GM12892 (cell line): ENCODE measurements at places on chromosomes 11 and 22.

DNA sequence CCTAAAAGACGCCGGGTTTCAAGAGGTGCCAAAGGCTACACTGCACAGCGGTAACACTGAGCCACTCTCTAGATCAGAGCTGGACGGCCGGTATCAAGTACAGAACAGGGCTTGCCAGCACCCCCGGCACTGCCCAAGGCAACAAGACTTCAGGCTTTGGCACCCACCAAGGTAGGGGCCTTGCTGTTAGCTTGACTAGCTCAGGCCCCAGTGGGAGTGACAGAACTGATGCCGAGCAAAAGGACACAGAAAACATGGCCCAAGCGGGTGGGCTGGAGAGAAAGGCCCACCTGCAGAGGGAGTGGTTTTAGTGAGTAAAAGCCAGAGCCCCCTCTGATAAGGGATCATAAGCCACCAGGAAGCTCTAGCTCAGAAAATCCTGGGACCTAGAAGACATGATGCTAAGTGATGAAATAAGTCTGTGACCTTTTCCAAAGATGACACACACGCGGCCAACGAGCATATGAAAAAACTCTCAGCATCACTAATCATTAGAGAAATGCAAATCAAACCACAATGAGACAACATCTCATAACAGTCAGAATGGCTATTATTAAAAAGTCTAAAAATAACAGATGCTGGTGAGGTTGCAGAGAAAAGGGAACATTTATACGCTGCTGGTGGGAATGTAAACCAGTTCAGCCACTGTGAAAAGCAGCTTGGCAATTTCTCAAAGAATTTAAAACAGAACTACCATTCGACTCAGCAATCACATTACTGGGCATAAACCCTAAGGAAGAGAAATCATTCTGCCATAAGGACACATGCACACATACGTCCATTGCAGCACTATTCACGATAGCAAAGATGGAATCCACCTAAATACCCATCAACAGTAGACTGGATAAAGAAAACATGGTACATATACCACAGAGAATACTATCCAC, 12.9 kb downstream of the EHD1 start:
- DNase-seq = no peak

DNA sequence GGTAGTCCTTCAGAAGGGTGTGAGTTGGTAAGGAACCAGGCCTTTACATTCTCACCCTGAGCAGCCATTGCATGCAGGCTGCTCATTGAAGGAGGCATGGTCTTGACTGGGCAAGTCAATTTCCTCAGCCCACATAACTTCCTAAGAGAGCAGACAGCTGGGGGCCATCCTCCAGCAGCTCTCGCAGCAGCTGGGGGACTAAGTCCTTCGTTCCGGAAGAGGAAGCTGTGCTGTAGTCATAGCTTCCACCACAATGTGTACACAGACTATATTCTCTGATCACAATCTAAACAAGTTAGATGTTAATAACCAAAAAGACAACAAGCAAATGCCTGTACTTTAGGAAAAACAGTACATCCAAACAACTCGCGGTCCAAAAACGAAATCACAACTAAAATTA, 30.1 kb upstream of the MPPED1 start:
- DNase-seq = peak; percentile 49

DNA sequence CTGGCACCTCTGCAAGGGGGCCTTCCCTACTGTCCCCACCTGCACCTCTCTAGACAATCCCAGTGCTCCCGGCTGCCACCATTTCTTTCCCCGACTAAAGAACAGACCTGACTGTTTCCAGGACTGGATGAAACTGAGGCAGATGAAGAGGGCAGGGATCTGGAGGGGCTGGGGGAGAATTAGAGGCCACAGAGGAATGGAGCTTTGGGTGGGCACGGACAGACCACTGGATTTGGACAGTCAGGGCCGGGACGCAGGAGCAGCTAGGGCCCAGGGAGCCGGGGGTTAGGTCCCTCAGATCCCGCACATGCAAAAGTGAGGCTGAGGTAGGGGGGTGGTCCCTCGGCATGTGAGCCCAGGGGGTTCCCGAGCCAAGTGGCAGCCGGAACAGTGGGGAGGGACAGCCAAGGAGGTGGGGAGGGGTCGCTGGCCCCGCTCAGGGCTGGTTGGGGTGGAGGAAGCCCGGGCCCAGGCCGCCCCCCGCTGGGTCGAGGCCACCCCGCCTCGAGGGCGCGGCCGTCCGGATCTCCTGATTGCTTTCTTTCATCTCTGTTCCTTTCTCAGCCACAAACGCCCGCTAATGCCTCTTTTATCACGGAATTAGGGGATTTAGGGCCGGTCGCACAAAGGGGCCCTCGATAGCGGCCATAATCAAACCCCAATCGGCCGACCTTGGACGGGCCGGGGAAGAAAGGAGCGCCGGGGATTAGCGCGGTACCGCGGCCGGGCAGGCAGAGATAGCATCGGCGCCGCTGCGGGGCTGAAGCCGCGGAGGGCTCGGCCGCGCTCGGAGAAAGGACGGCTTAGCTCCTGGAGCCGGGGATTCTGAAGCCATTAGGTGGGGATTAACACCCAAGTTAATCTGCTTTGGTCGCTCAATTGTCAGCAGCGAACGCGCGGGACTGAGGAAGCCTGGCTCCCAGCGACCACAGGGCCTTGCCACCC, 9.3 kb downstream of the SLC25A1 start:
- no peak for DNase-seq

GRCh38 chr11:16911186-16911585, 103.0 kb downstream of the PLEKHA7 start:
- no peak for DNase-seq

GRCh38 chr11:115874843-115875242, 370.6 kb upstream of the CADM1 start:
- no peak for DNase-seq

- DNase-seq = no peak
Observed at GRCh38 chr11:91272089-91272488, 952.5 kb upstream of the FAT3 start.

DNA sequence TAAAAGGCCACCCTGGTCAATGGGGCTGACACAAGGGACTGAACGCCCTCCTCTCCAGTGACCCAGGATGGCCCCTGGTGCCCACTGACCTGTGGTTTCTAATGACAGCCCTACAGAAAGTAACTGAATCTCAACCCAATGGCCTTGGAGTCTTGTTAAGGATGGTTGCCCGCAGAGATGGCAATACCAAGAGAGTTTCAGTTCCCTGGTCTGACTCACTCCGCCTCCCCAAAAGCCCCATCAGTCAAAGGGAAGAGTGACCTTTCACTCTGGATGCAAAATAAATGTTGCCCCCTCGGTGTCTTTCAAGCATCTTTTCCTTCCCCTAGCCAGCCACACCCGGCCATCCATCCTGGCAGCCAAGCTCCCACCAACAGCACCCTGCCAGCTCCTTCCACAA, 57.7 kb upstream of the ISX start:
- no peak for DNase-seq

GRCh38 chr11:68870470-68870869, 28.8 kb upstream of the CPT1A start:
- DNase-seq = no peak

DNA sequence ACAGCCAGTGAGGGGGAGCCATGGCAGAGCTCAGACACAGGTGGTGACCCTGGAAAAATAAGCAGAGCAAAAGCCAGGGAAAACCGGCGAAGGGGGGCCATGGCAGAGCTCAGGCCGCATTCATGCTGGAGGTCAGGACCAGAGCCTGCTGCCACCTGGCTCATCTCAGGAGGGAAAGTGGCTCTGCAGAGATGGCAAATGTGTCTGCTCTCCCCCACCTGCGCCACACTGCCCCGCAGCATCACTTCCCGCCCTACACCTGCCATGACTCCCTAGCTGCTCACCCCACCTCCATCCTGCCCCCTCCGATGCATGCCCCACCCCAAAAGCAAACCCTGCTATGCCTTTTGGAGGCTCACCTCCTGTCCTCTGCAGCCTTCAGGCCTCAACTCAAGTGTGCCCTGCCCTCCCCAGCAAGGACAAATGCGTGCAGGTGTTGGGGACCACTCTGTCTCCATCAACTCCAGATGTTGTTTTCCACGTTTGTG, 123.2 kb upstream of the FGF3 start:
- DNase-seq = no peak

DNA sequence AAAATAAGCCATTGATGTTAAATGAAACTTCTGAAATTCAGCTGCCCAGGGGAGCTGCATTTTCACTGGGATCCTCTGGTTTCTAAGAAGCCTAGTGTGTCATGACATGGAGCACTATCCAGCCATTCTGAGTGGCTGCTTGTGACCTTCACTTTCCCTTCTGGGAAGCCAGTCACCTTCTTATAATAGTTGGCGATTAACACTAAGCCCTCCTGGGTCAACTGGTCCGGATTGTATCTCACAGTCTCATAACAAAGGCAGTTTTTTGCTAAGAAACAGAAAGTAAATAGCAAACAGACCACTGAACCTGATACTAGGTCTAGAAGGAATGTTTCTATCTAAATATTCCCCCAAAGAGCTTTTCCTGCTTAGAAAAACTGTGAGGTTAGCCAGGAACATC, 7.9 kb downstream of the CSRP3 start:
- no peak for DNase-seq

DNA sequence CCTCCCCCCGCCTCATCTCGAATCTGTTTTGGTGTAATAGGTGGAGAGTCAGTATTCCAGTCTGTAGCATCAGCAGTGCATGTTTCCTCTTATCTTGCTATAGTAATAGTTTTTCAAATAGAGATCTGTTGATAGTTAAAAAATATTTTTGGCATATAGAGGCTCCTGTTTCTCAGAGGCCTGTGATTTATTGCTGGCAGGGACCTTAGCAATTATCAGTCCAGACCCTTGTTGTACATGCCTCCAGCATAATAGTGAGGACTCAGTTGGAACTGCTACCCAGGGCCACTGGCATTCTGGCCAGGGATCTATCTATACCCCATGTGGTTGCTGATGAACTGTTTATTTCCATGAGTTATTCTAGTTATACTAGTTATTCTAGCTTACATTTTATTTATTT, 52.6 kb downstream of the SPECC1L start:
- DNase-seq = no peak

- no peak for DNase-seq
Observed at GRCh38 chr11:65744026-65744698, 23.6 kb upstream of the RNASEH2C start.

- DNase-seq = no peak
Observed at GRCh38 chr11:129740125-129740719, 75.4 kb upstream of the TMEM45B start.

- DNase-seq = peak; percentile 93
Observed at GRCh38 chr22:37608477-37609239, at the start of gene GGA1. Gene GGA1 (plus strand): TSS chr22:37608834. CDS start chr22:37608861, 27 bp downstream.

- DNase-seq = no peak
Observed at GRCh38 chr11:69142895-69143294, 12.8 kb upstream of the SMIM38 start.

- peak; percentile 23 for DNase-seq
Observed at GRCh38 chr11:33347490-33348125, 90.4 kb downstream of the HIPK3 start.

DNA sequence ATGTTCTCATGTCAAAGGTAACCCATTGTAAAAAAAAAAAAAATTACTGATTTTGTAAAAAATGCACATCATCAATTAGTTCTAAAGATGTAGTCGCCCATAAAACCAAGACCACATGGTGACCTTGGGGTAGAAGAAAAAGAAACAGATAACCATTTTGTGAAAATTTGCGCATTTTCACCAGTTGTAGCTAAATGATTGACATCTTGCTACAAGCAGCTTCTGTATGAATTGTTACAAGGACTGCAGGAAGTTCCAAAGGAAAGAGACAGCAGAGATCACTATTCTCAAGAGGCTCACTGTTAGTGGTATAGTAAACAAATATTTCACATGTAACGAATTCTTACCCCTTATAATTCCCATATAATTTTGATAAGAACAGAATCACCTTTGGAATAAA, 48.7 kb downstream of the MAML2 start:
- DNase-seq = no peak

- no peak for DNase-seq
Observed at GRCh38 chr11:27354359-27354965, 8.6 kb downstream of the CCDC34 start.

DNA sequence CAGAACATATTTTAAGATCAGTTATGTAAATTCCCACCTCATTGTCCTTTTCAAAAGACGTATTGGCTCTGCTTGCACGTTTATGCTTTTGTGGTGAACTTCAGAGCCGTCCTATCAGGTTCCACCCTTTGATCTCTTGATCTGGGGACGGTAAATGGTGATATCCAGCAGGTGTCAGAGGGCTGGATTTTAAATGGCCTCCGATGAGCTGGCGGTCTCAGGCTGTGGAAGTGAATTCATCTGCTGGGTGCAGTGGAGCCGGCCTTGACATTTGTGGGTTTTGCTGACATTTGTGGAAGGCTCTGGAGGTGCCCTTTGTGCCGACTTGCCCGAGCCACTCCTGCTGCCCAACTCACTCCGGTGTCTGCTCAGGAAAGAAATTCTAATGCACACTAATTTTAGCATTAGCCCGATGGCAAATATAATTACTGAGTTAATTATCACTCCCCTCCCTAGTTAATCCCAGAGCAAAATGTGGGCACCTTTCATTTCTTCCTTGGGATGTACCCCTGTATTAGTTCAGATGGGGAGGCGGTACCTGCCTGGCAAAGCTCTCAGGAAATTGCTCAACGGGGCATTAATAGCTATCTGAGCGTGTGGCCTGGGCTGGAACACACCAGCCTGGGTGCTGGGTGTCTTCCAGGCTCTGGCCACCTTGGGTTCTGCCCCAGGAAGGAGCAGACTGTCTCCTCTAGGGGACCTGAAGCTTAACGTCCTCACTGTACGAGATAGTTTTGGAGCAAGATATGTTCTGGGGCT, 9.1 kb downstream of the LRP5 start:
- no peak for DNase-seq

DNA sequence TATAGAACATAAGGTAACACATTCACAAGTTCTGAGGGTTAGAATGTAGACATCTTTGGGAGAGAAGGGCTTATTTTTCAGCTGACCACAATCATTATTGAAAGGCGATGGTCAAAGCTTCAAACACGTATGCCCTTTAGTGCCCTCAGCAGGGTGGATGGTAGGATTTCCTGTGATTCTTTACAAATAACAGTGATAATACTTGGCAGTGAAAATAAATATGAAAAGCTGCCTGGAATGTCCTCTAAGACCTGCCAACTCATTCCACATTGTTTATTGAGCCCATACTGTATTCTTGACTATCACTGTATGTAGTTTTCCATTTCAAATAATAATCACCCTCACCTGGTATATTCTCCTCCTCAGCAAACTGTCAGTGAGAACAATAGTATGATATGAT, 13.7 kb upstream of the MPEG1 start:
- no peak for DNase-seq

GRCh38 chr11:94749369-94749768, 18.8 kb upstream of the AMOTL1 start:
- DNase-seq = no peak

GRCh38 chr11:75474878-75475766, 42.1 kb upstream of the KLHL35 start:
- no peak for DNase-seq

DNA sequence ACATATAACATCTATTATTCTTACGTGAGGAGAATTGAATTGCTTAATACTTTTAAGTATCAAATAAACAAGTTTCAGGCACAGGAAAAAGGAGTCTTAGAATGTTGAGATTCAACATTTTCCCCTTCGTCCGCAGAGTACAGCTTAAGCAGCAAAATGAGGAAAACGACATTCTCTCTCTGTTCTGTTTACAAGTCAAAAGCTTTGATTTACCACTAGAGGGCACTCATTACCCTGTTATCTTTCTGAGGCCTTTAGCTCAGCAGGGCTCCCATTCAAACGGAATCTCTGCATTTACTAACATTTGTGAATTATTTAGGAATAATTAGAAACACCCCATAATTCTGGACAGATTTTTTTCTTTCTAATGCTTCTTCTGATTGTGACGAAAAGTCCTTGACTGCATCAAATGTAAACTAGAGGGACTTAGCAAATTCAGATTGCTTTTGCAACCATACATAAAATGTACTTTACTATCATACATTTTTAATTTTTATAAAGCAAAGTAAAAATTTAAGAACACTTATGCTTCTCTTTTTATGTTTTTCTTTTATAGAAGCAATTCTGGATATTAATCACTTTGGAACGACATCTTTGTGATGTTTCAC, 75.0 kb downstream of the JRKL start:
- DNase-seq = peak; percentile 8
